ENCODE measurements at places on chromosomes 13 and 19.
A peak's percentile ranks its signal among the peaks of the same experiment; 100 is the strongest.

DNA sequence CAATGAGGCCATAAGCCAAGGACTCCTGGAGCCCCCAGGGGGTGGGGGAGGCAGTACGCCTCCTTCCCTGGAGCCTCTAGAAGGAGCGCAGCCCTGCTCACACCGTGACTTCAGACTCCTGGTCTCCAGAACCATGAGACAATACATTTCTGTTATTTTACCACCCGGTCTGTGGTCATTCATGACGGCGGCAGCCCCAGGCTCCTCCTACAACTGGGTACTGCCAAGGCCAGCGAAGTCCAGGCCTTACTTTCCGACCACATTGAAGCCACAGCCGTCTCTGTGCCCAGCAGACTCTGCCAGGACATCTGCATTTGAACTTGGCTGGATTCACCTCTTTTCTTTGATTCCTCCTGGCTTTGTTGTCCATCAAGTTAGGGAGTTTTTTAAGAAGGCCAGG is 10.5 kb downstream of the GNG7 start:
- DNase-seq: no peak

- DNase-seq: no peak
Measured at GRCh38 chr19:27754700-27755099, 1458.3 kb downstream of the UQCRFS1 start.

GRCh38 chr19:4972509-4973230 is 3.8 kb downstream of the KDM4B start:
- DNase-seq: no peak

- no peak for DNase-seq
Measured at GRCh38 chr13:105538346-105538745, 997.1 kb downstream of the EFNB2 start.

DNA sequence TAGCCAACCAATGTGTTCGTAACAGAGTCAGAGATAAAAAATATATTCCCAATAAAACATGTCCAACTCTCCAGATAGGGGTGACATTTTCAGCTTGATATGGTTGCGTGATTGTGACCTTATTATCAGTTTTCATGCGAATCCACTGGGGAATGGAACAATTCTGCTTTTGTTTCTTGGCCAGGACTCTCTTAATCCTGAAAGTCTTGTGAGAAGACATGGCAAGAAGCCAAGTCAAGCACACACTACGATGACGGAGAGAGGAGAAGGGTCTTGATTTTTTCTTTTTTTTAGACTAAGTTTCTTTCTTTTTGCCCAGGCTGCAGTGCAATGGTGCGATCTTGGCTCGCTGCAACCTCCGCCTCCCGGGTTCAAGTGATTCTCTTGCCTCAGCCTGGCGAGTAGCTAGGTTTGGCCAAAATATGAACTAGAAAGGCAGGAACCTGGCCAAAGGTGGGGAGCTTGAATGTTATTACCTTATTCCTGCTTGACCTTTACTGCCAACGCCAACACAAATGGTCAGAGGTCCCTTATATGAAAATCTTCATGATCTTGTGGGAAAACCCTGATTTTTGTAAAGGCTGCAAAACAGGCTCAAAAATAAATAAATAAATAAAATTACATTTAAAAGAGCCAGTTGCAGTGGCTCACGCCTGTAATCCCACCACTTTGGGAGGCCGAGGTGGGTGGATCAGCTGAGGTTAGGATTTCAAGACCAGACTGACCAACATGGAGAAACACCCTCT is 14.5 kb downstream of the ZNF816 start:
- no peak for DNase-seq

DNA sequence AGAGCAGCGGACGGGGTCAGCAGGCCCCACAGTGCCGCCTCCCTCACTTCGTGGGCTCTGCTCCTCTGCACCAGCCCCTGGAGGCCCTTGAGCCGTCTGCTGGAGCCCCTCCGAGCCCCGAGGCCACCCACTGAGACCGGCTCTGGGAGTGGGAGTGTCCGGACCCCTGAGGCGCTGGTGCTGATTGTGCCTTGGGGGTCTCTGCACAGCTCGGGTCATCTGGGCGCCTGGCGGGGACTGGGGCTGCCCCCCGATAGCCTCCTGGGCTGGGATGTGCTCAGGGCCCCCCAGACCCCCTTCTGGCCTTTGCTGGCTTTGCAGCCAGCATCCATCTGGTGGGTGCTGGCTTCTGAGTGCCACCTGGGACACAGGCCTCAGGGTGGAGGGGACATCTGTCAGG is 15.4 kb downstream of the CBARP start:
- DNase-seq: no peak

GRCh38 chr13:77386046-77386445 is 59.2 kb upstream of the MYCBP2 start:
- no peak for DNase-seq

GRCh38 chr19:5804516-5805461 is at the start of gene NRTN:
TSS of gene NRTN (plus strand) at chr19:5805067. CDS start at chr19:5824166, 19,099 bp downstream.
- no peak for DNase-seq

DNA sequence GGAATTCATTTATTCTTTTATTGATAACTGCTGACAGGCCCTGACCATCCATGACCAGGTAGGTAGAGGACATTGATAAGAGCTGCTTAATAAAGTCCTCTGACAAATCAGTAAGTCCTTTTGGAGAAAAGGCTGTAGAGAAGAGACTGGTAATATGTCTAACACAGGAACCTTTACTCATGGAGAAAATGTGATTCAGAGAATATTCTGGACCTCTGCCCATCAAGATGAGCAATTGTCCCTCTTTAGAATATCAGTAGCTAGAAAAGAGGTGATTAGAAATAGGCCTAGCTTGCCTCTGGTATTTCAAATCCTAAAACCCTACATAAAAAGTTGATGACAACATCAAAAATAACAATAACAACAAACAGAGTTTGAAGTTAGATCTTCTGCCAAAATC is 642.3 kb downstream of the TBC1D4 start:
- DNase-seq: no peak

DNA sequence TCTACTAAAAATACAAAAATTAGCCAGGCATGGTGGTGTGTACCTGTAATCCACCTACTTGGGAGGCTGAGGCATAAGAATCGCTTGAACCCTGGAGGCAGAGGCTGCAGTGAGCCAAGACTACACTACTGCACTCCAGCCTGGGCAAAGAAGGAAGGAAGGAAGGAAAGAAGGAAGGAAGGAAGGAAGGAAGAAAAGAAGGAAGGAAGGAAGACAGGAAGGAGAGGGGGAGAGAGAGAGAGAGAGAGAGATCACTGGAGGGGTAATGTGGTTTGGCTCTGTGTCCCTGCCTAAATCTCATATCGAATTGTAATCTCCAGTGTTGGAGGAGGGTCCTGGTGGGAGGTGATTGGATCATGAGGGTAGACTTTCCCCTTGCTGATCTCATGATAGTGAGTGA is 165.5 kb downstream of the KCTD15 start:
- no peak for DNase-seq

DNA sequence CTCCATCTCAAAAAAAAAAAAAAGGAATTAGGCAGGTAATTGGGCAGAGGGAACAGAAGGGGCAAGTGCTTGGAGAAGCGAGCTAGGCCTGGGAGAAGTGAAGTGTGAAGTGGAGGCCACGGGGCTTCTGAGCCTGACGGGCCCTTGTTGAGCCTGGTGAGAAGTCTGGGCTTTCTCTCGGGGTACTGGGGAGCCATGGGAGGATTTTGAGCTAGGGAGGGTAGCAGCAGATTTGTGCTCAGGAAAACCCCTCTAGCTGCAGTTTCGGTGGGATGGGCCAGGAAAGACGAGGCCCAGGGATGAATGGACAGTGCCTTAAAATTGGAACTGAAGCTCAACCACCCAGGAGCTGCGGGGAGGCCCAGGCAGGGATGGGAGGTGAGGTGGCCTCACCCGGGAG is 8.0 kb downstream of the POLR1G start:
- no peak for DNase-seq

- no peak for DNase-seq
Measured at GRCh38 chr13:113741191-113741668, 17.8 kb upstream of the TMEM255B start.

DNA sequence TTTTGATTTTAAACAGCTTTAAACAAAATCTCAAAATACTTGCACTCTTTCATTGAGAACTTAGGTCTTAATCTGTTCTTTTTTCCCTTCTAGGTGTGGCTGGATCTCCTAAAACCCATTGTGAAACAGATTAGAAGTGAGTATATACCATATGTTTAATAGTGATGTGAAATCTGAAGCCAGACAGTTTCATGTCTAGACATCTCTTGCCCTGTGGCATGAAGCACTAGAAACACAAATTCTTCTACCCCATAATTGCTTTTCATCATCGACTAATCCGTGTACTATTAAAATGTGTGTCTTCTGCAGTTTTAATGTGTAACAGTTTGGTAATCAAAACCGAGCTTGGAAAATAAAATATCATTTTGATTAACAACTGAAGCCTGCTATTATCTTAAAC is 188.2 kb upstream of the RNF113B start:
- DNase-seq: no peak

GRCh38 chr19:2309734-2310362 is 1.9 kb upstream of the LINGO3 start:
- no peak for DNase-seq

- DNase-seq: no peak
Measured at GRCh38 chr13:113821847-113822246, 42.0 kb downstream of the GAS6 start.

GRCh38 chr19:45900738-45901431 is 1.5 kb downstream of the MYPOP start:
- no peak for DNase-seq

- DNase-seq: no peak
Measured at GRCh38 chr19:17325881-17326594, 8.6 kb downstream of the ANO8 start.

GRCh38 chr13:31824705-31825517 is 85.6 kb downstream of the RXFP2 start:
- no peak for DNase-seq

- DNase-seq: no peak
Measured at GRCh38 chr13:106407338-106407737, 128.1 kb downstream of the EFNB2 start.

- DNase-seq: no peak
Measured at GRCh38 chr19:28456708-28457320, 756.1 kb downstream of the UQCRFS1 start.

DNA sequence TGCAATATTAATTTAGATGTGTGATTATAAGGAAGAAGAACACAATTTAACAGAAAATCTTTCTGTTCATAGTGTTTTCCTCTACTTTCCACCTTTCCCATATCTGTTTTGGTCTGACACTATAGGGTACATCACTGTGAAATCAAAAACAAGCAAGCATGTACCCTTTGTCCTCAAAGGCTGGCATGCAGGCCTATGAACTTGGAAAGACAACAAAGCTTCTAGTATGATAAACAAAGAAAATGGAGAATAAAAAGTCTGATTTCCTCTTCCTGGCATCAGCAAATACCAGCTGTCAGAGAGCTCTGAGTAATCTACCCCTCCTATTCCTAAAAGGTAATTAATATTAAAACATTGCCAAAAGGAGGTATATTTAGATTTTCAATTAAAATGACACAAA is 5.6 kb upstream of the NEK3 start:
- no peak for DNase-seq

DNA sequence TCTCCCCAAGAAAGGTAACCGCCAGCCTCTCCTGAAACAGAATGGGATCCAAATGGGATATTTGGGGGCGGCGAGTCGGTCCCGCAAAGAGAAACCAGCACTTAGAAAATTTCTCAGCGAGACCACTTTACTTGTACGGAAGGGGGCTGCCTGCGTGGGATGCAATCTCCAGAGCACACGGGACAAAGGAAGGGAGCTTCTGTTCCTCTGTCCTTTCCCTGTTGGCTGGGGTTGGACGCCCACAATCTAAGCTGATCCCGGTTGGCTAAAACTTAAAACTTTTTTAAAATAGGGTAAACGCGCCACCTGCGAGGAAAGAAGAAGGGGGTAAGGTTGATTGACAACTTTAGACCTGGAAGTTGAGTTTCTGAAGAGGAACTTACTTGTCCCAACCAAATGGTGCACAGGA is 826 bp upstream of the BSG start:
- no peak for DNase-seq

GRCh38 chr19:6276447-6276846 is 3.3 kb downstream of the MLLT1 start:
- DNase-seq: peak; percentile 70

Measured in AG09319 (cell line).